ENCODE measurements at places on chromosomes 12 and 14.

- no peak for DNase-seq
Observed at GRCh38 chr14:45065540-45065939, 18.4 kb upstream of the PRPF39 start.

- DNase-seq, result no peak
Observed at GRCh38 chr12:49019120-49019430, 499 bp upstream of the PRKAG1 start.

- DNase-seq, result no peak
Observed at GRCh38 chr12:21690704-21691368, 33.2 kb upstream of the LDHB start.

GRCh38 chr14:63735720-63736119, 7.9 kb upstream of the SGPP1 start:
- no peak for DNase-seq

DNA sequence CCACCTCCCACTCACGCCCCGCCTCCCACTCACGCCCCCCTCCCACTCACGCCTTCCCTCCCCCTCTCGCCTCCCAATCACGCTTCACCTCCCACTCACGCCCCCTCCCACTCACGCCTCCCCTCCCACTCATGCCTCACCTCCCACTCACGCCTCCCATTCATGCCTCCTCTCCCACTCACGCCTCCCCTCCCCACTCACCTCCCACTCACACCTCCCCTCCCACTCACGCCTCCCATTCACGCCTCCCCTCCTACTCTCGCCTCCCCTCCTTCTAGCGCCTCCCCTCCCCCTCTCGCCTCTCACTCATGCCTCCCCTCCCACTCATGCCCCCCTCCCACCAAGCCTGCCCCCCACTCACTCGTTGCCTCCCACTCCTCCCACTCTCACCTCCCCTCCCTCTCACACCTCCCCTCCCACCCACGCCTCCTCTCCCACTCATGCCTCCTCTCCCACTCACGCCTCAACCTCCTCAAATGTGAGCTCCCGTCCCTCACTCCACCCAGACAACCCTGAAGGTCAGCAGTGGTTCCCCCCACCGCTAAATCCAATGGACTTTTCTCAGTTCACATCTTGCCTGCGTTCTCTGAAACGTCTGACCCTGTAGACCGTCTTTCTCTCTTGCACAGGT, 39.8 kb downstream of the TMEM63C start:
- no peak for DNase-seq

All from hematopoietic multipotent progenitor cell treated with erythropoietin and hydrocortisone succinate and interleukin-3 and kit ligand, for 17 days (in vitro differentiated cells).